Small intestine (tissue), 16 donors: ENCODE measurements at places on chromosomes 1 and 21. TPM values are rescaled to one million over a fixed set of nuclear protein-coding genes. Genes with fewer than 3 reads are reported as not detected.

GRCh38 chr1:78052685-78053405 is 7.1 kb downstream of the GIPC2 start:
- peaks cover 7% of the 10 kb centered on the region for H3K36me3 ChIP-seq
- H3K4me3 ChIP-seq: no peak overlapping the region
- H3K4me1 ChIP-seq: peaks cover 2% of the 10 kb centered on the region
- H3K27ac ChIP-seq: no peak overlapping the region

DNA sequence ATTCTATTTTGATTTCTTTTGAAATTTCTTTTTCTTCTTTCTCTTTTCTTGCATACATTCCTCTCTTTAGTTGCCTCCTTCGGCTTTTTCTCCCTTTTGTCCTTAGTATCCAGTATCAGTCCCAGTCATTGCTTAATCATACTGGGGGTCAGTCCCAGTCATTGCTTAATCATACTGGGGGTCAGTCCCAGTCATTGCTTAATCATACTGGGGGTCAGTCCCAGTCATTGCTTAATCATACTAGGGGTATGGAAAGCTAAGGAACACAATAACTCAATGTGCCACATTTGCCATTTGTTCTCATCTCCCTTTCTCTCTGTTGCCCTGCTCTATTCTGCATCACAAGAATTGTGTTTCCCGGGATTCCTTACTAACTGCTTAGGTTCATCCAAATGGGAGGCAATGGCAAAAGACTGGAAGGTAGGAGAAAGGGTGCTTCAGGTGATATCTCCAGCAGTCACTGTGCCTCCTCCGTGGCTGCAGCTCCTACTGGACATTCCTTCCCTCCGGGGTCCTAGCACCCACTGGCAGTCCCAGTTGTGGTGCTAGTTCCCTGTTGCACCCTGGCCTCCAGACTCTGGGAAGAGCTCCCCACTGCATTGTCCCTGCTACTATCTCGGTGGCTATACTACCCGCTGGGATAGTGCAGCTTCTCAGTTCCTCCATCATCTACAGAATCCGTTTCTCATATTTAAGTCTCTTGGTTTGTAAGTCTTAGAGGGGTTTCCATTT is 32.6 kb upstream of the LAMC1 start:
- H3K27me3 ChIP-seq: no peaks in the 10 kb centered on the region
- no peak for DNase-seq
- no peak overlapping the region for H3K27ac ChIP-seq
- H3K4me1 ChIP-seq: no peaks in the 10 kb centered on the region
- H3K4me3 ChIP-seq: no peak overlapping the region
- no peaks in the 10 kb centered on the region for H3K36me3 ChIP-seq

ETNK2 gene
- 52.6 TPM for polyA plus RNA-seq

DNA sequence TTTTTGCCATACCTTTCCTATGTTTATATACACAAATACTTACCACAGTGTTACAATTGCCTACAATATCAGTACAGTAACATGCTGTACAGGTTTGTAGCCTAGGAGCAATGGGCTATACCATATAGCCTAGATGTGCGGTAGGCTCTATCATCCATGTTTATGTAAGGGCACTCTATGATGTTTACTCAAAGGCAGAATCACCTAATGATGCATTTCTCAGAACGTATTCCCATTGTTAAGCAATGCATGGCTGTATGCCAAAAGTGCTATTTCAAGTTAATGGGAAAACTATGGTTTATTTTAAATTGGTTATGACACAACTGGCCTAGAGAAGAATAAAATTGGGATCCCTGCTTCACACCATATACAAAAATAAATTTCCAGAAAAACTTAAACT is 36.9 kb upstream of the DISP1 start:
- no peaks in the 10 kb centered on the region for H3K4me1 ChIP-seq
- no peaks in the 10 kb centered on the region for H3K36me3 ChIP-seq

- H3K4me3 ChIP-seq: no peak overlapping the region
- no peaks in the 10 kb centered on the region for H3K36me3 ChIP-seq
- DNase-seq: no peak
- no peaks in the 10 kb centered on the region for H3K27me3 ChIP-seq
- H3K27ac ChIP-seq: no peak overlapping the region
Measured at GRCh38 chr1:192038567-192038966, 119.7 kb upstream of the RGS18 start.

- H3K27ac ChIP-seq: no peak overlapping the region
- no peak overlapping the region for H3K4me3 ChIP-seq
- H3K36me3 ChIP-seq: no peaks in the 10 kb centered on the region
- H3K4me1 ChIP-seq: no peaks in the 10 kb centered on the region
- no peaks in the 10 kb centered on the region for H3K27me3 ChIP-seq
- DNase-seq: no peak
Measured at GRCh38 chr1:189654906-189655305, 822.8 kb downstream of the BRINP3 start.

- H3K27me3 ChIP-seq: no peaks in the 10 kb centered on the region
- H3K27ac ChIP-seq: no peak overlapping the region
- no peaks in the 10 kb centered on the region for H3K36me3 ChIP-seq
Measured at GRCh38 chr1:49052102-49052501, 275.4 kb upstream of the BEND5 start.
